Stimulated activated CD8-positive, alpha-beta memory T cell treated with anti-CD3 and anti-CD28 coated beads, Interleukin-7, amount 100 ng/mL, for 1 hour (primary cell): ENCODE measurements at places on chromosomes 11 and 22.

DNA sequence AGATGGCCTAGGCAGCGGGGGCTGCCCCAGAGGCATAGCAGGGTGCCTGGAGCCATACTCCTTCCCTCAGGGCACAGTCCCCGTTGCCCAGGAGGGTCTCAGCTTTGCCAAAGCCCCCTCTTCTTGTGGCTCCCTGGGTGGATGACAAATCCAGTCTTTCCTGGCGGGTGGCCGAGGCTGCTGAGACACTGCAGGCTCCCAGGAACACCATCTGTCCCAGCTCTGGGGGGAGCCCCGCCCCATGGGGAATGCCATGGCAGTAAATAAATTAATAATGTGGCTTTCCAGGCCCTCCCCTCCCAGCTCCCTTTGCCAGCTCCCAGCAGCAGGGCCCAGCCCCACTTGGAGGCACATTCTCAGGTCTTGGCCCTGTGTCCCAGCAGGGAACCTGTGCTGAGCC is 45.0 kb downstream of the PDE2A start:
- DNase-seq = no peak

GRCh38 chr11:105641433-105641832 is 31.6 kb downstream of the GRIA4 start:
- DNase-seq = no peak

- no peak for DNase-seq
These were observed at the start of gene SCARF2 for GRCh38 chr22:20437613-20438426. Gene SCARF2 (minus strand): TSS chr22:20437825. CDS start chr22:20437754, 71 bp downstream.

GRCh38 chr22:45777046-45777851 is 105.6 kb downstream of the ATXN10 start:
- no peak for DNase-seq

DNA sequence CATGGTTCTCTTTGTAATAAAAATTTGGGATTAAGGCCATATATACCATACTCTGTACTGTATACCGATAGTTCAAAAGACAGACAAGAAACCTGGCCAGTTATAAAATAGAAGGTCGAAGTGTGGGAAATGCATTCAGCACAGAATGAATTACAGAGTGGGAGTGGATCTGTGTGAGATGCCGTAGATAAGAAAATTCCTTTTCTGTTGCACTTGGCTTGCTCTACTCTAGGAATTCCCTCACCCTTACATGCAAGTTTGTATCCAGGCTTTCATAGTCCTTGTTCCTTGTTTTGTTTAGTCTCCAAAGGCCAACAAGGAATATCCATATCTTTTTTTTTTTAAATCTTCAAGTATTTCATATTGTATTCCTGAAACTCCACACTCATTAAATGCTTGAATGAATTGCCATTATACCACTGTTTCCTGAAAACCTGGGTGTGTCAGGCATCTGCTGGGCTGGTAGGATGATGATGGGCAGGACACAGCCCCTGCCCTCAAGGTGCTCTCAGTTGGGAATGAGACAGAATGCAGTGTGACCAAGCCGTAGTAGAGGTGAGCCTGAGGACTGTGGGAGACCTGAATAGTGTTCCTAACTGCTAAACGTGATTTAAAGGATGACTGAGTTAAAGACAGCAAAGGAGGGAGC is 53.5 kb downstream of the TEAD1 start:
- no peak for DNase-seq

- no peak for DNase-seq
These were observed 22.5 kb downstream of the IFITM10 start for GRCh38 chr11:1727861-1728260.

DNA sequence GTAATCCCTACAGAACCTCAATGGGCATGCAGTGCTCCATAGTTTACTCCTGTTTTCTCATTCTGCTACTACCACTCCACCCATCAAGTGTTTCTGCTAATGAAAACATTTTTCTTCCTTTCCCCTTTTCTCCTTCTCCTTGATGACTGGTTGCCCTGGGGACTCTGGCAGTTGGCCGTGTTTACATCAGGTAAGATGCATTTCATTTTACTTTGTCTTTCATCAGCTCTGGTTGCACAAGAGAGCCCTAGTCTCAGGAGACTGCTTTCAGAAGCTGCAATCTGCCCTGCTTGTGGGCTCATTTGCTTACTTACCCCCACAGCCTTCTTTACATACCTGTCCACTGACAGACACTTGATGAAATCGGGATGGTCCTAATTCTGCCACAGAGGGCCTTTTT is 19.6 kb upstream of the LIMK2 start:
- no peak for DNase-seq

- no peak for DNase-seq
These were observed 97.1 kb downstream of the EXT2 start for GRCh38 chr11:44192462-44193100.

DNA sequence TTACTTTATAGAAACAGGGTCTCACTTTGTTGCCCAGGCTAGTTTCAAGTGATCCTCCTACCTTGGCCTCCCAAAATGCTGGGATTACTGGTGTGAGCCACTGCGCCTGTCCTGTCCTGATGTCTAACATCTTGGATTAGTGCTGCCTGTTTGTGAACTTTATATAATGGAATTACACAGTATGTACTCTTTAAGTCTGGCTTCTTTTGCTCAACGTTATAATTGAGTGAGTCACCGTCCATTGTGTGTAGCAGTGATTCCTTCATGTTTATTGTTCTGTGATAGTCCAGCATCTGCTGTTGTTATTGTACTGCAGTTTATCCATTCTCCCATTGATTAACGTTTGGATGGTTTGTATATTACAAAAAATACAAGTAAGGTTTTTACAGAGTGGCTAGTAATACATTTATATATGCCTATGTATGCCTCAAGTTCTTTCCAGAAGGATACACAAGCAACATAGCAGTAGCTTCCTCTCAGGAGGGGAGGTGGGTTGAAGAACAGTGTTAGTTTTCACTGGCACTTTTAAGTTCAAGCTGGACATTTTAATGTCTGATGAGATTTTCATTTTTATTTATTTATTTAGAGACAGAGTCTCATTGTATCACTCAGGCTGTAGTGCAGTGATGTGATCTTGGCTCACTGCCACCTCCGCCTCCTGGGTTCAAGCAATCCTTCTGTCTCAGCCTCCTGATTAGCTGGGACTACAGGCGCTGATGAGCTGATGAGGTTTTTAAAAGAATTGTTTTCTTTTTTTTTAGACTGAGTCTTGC is 25.2 kb upstream of the MICALL1 start:
- DNase-seq = no peak

DNA sequence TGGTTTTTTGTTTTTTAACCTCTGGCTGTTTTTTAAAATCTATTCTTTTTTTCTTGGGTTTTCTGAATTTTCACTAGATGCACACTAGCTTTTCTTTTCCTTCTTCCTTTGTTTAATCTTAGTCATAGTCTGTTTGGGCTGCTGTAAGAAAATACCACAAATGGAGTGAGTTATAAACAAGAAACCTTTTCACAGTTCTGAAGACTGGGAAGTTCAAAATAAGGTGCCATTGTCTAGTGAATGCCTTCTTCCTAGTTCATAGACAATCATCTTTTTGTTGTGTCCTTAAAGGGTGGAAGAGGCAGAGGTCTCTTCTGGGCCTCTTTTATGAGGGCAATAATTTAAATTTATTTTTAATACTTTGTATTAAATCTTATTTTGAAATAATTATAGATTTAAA is 532.9 kb upstream of the ANO5 start:
- DNase-seq = no peak

DNA sequence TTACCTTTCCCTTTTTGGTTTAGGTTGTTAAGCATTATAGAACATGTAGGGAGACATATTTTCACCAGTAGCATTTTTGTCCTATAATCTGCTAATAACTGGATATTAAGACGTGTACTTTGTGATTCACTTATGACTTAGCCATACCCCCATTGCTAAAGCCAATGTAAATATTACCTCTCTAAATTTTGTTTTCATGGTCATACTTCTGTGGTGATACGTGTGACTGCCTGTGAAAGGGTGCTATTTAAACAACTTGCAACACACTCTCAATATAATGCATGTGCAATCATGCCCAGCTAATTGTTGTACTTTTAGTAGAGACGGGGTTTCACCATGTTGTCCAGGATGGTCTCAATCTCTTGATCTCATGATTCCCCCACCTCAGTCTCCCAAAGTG is 36.2 kb upstream of the PAK1 start:
- DNase-seq = no peak

DNA sequence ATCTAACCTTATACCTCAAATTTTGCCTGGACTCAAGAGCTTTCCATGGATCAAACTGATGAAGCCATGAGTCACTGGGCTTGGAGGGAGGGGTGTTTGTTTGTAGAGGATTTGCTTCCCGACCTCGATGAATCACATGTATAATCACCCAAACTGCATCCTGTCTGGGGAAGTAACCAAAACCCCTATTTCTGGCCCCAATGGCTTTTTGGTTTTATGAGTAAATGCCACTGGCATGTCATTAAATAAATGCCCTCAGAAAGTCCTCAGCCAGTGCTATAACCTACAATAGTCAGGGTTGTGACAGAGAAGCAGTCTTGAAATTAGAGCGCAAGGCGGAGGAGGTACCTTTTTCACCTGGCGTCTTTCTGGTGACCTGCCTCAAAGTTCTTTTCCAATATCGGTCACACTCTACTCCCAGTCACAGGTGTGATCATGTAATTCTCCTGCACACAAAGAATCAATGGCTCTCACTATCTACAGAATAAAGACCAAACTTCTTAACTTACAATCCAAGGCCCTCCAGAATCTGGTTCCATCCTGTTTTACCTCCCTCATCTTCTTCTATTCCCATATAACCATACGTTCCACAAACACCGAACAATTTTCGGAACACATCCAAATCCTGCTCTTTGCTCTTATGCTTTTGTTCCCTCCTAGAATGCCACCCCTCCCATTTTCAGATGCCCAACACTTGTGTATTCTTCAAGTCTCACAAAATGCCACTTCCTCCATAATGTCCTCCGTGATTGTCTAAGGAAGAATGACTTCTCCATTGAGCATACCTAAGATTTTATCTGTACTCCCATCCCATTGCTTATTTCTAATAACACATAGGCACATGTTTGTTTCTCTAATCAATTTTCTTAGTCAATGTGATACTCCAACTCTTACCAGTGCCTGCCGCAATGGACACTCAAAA is 81.3 kb upstream of the BLID start:
- DNase-seq = no peak

DNA sequence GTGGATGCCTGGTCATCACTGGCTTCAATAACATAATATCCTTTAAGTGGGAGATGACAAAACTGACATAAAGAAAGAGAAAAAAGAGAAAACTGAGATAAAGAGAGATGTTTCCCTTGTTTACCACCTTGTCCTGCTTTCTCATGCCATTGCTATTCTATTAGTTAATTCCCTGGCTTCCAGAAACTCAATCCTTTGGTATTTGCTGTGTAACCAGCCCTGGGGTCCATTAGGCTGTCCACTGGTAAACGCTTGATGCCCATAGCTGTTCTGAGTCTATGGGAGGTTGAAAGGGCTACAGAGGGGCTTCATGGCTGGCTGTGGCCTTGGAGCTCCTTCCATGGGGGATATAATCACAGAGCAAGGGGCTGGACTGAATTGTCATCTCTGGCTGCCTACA is 243.4 kb upstream of the PLET1 start:
- DNase-seq = no peak

DNA sequence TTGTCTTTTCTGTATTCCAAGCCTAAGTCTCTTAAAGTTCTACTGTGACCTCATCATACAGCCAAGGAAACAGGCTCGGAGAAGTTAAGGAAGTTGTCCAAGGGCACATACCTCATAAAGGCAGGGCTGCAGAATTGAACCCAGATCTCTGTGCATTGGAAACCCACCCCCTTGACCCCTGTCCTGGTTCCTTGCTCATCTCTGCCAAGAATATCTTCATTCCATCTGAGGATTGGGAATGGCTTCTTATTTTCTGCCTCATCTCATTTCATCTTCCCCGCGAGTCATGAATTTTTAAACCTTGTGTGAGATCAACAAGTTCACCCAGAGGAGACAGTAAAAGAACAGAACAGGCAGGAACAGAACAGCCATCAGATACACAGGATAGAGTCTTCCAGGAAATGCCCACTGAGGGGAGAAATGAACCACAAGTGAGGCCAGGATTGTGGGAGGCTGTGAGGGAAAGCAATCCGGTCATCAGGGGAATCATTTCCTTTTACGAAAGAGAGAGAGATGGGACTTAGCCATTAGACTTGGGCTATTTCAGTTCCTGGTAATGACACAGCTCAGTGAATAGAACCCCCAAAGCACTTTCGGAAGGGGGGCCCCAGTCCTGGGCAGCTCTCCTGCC is 34.4 kb upstream of the LRRC10B start:
- no peak for DNase-seq

DNA sequence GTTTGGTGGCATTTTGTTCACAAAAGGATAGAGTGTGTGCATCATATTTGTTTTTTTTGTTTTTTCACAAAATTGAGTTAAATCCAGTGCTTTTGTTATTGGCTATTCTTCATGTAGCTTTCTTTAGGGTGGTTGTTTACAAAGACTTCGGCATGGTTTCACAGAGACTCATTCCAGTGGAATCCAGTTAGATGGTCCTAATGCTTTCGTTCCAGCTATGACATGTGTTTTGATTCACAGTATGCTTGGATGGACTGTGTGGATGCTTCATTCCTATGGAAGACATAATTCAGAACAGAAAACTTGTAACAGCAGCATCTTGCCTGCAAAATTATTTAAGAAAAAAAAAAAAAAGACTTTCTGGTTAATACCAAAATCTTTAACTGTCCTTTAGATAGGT is 97.9 kb downstream of the PDHX start:
- no peak for DNase-seq

- DNase-seq = no peak
These were observed 31.6 kb upstream of the CBX7 start for GRCh38 chr22:39183991-39184585.
